ENCODE measurements at places on chromosomes 4 and X.

DNA sequence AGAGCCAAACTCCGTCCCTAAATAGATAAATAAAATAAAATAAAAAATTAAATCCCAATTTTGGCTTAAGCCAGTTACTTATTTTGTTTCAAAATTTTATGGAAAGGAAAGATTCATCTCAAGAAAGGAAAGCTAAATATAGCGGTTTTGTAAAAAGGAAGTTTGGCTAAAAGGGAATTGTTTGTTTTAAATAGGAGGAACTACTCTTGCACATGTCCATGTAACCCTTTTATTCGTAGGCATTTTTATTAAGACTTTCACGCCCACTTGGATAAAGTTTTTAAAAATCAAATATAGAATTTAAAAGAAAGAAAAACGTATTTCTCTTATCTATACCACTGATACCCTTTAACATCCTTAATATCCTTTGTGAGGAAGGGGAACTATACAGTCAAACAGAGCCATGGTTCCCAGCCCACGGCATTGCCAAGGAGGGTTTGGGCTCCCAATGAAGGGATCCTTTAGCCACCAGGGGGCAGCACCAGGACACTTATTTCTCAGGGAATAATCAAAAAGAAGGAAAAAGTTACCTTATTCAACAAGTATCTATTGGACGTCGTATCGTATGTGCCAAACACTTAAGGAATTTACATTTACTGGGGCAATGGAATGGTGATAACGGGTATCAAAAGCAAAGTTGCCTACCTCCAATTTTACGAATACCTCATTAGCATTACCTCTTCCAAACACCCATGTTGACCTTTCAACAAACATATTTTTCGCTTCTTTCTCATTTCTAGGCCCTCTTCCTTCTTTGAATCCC is 27.7 kb downstream of the CDKN2AIP start:
- no peak for DNase-seq

DNA sequence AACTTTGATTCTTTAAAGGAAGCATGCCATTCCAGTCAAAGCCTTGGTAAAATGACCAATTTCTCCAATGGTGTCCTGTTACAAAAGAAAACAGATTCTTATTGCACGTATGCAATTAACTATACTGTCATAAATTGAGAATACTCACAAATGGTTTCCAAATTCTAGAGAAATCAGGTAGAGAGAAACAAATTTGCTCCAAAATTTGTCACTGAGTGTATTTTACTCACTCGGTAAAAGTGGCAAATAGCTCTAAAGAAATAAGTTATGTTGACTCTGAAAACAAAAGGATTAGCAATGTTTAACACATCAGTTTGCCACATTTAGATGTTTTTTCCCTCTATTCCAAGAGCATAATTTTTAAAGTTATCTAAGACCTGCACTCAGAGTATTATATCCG is 133.1 kb downstream of the DMD start:
- DNase-seq: no peak

DNA sequence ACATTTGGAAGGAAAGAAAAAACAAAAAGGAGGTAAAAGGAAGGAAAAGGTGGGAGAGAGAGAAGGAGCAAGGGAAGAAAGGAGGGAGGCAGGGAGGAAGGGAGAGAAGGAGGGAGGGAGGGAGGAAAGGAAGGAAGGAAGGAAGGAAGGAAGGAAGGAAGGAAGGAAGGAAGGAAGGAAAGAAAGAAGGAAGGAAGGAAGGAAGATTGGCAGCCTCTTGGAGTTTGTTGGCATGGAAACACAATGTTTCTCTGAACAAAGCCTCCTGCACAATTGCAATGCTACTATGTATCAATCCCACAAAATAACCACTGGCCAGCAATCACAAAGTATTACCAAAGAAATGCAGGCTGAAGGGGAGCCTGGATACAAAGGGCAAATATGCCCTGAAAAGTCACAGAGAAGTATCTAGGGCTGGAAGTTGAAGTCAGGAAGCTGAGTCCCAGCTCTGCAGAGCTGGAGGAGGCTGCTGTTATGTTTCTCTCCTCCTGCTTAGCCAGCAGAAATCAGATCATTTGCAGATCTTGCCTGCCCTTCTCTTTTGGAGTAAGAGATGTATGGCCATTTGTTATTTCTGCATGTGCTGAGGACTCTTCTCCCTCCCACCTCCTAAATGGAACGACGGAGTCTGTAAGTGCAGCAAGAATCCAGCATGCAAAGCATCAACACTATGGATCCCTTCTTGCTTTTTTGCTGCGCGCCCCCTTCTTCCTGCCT is 195.9 kb upstream of the LDB2 start:
- no peak for DNase-seq

DNA sequence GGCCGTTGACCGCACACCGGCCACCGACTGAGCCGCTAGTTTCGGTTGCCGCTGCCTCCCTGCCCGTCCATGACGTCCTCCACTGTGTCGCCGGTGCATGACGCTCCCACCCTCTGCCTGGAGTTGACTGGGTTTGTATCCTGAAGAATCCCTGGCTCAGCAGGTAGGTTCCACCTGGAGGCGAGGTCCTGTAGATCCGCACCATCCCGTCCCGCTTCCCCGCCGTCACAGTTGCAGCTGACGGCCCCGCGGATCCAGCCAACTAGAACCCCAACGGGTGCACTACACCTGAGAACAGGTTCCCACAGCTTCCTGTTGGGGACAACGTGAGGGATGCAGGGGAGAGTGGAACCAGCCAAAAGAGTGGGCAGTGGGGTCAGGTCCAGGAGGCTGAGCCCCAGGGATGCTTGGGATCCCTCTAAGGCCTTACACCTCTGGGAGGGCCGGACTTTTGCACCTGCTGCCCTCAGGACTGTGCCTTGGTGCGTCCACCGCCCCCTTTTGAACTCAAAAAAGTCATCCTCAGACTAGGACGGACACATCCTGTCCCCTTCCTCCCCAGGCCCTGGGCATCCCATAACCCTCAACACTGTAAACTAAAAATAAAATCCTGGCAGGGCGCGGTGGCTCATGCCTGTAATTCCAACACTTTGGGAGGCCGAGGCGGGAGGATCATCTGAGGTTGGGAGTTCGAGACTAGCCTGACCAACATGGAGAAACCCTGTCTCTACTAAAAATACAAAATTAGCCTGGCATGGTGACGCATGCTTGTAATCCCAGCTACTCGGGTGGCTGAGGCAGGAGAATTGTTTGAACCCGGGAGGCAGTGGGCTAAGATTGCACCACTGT is 1.1 kb upstream of the SLBP start:
- DNase-seq: no peak

DNA sequence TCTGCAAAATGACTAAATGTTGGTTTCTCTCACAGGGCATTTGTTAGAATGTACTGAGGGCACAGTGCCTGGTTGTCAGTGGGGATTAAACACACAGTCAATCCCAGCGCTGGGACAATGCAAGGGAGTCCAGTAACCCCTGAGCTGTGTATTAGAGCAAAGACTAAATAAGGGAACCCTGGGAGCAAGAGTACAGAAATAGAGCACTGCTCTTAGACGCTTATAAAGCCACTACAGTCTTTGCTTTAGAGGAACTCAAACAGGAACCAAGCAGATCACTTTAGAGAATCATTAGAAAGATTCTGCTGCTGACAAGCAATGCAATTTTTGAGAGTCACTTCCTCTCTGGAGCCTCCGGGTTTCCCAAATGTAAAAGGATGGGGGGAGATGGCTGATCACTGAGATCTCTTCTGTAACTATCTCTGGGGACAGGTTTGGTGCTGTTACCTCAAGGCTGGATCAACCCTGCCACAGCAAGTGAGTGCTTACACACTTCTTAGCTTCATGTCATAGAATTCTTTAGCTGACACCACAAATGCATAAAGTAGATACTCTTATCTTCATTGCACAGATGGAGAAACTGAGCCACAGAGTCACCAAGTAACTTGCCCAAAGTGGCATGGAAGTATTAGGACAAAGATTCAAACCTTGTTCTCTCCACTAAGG is 137.8 kb upstream of the CPEB2 start:
- DNase-seq: no peak

DNA sequence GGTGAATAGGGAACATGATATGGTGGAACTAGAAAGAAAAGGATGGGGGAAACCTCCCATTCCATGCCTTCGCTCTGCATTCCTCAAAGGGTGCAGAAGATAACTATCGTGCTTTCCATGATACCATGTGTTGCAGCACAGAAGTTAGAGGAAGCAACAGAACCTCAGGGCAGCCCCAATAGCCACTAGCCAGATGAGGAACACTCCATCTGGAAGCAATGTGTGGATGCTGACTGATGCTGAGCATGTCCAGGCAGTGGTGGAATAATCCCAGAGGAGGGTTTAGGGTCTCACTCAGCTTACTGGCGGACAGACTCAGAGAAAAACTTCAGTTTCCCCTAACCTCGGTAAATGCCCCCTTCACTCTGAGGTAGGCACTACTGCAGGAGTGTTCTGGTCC is 7.5 kb downstream of the SMIM10 start:
- DNase-seq: no peak

GRCh38 chr4:106677213-106677612 is 308.6 kb upstream of the GIMD1 start:
- DNase-seq: no peak

DNA sequence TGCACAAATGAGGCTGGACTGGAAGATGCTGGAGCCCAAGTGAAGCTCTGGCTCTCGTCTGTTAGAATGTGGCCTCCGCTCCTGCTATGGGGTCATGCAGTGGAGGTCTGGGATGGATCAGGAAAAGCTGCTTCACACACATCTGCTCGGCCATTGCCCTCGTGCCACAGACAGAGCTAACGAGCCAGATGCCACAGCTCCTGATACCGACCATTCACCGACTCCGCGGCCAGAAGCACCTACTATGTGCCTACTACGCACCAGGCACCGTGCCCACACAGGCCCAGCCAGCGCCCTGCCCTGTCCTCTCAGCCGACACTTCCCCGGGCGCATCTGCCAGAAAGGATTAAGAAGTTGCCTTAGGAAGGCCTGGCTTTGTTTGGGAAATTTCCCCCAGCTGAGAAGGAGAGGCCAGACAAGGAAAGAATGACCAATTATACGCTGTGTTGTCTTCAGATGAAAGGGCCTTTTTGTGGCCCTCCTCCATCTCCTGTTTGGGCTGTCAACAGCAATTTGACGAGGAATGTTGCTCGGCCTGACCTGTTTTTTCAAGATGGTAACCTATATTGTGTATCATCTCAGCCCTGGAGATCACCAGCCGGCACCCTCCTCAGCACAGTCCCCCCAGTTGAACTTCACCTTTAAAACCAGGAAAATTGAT is 34.3 kb downstream of the HMX1 start:
- DNase-seq: no peak

DNA sequence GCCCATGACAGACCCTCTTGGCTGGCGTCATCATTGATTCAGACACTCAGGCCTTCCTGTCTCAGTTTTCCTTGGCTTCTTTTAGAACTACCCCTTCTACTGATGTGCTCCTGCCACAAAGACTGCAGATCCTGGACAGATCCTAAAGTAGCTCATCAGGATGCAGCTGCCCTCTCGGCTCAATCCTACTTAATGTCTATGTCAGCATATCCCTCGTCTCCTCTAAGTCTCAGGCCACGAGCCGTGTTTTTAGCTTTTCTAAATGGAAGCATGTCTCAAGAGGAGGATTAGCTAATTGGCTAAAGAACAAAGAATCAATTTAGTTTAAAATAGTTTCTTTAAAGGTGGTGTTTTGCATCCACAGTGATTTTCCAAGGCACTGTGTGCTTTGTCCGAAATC is 447.7 kb downstream of the STIM2 start:
- no peak for DNase-seq

DNA sequence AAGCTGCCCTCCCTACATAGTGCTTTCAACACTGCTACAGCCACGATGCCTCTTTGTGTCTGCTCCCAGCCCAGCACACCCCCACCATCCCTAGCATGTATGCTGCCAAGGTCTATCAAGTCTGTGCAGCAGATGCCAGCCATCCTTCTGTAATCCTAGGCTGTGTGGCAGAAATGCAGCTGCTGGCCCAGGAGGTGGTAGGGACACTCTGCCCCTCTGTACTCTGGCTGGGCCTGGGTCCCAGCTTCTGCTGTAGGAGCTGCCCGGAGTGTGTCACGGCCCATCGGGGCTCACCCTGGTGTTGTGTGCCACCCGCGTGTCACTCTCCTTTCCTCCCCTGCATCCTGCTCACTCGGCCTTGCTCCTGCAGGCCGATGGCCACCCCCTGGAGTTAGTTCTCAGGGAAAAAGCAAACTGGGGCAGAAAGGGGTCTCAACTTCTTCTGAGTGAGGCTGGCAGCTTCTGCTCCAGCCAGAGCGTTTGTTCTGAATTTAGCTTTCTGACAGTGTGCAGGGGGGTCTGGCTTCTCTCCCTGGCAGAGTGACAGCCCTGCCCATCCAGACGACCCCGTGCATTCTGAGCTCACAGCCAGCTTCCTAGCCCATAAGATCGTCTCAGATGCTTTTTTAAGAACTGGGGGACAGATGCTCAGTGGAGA is 22.7 kb downstream of the PSAPL1 start:
- no peak for DNase-seq

GRCh38 chr4:153468587-153468986 is 2.4 kb downstream of the TMEM131L start:
- DNase-seq: no peak

DNA sequence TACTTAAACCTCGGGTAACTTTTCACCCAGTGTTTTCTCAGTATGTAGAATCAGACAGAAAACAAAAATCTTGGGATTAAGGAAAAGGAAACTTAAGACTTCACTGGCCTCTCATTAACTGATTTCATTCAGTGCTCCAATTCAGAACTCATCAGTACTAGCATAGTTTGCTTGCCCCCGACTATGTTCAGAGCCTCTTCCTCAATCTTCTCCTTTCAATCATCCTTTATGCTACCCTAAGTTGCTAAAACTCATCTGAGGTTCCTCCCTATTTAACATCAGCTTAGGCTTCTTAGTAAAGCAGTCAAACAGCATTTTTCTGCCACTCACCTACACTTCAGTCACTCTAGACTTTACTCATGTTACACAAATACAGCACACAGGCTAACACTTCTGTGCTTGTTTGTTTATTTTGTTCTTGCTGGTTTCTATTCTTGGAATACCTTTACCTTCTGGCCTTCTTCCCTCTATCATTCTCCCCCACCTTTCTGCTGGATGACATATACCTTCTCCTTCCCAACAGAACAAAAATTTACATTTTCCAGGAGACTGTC is 163.0 kb upstream of the TLL1 start:
- no peak for DNase-seq

GRCh38 chrX:11609109-11609508 is 56.6 kb downstream of the ARHGAP6 start:
- DNase-seq: no peak

- no peak for DNase-seq
These were observed 113.9 kb downstream of the AGTR2 start for GRCh38 chrX:116284400-116284799.

GRCh38 chr4:56611501-56611900 is 69.6 kb downstream of the HOPX start:
- DNase-seq: no peak

GRCh38 chrX:116031331-116031730 is 139.2 kb upstream of the AGTR2 start:
- DNase-seq: no peak
